PC-9 (cell line): ENCODE measurements at places on chromosomes 6 and 20. TPM values are rescaled to one million over a fixed set of nuclear protein-coding genes. Genes with fewer than 3 reads are reported as not detected.

- DNase-seq, result no peak
These were observed 1.8 kb downstream of the TCF21 start for GRCh38 chr6:133890711-133891148.

- DNase-seq, result no peak
These were observed 668.9 kb downstream of the TFAP2A start for GRCh38 chr6:9745966-9746365.

CLPSL2 gene
- total RNA-seq, result 0.76 TPM in 1 of 2 replicates, not detected in the other

TSPYL1 gene
- total RNA-seq, result 52.8 and 73.1 TPM in 2 replicates

DNA sequence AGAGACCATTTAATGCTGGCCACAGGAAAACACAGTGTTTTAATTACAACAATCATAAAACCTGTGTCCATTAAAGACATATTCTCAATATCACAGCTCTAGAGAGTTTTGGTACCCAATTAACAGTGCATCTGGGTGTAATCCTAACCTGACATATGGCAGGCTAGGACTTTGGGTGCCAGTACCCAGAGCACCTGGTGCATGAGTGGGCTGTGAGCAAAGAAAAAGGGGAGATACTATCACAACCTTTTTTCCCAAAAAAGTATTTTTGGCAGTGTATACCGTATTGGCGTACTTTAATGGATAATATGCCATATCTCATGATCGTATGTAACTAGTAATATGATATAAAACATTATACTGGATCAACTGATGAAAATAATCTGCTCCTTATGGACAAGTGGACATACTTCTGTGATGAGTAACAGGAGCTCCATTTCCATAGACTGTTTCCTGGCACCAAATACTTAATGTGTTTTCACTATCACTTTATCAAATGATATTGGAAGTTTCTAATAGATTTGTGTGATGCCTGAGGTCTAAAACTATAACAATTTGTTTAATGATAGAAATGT is 91.7 kb downstream of the COL19A1 start:
- no peak for DNase-seq

DNA sequence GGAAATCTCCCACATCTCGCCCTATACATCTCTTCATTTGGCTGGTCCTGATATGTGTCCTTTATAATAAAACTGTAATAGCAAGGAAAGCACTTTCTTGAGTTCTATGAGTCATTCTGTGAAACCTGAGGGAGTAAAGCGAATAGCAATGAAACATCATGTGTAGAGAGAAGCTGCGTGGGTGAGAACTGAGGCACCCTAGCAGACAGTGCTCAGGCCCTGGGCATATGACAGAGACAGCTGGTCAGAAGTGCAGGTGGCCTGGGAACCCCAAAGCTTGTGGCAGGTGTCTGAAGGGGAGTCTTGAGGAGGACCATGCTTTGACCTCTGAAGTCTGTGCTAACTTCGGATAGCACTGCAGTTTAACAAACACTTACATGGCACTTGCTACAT is 1.3 kb upstream of the BLOC1S5 start:
- no peak for DNase-seq

VEGFA gene
- total RNA-seq, result 112 and 117 TPM in 2 replicates

GRCh38 chr6:133242637-133243585 is 1.8 kb downstream of the EYA4 start:
- DNase-seq, result peak; percentile 15
